AG04449 (cell line): ENCODE measurements at places on chromosomes 1 and 21.

DNA sequence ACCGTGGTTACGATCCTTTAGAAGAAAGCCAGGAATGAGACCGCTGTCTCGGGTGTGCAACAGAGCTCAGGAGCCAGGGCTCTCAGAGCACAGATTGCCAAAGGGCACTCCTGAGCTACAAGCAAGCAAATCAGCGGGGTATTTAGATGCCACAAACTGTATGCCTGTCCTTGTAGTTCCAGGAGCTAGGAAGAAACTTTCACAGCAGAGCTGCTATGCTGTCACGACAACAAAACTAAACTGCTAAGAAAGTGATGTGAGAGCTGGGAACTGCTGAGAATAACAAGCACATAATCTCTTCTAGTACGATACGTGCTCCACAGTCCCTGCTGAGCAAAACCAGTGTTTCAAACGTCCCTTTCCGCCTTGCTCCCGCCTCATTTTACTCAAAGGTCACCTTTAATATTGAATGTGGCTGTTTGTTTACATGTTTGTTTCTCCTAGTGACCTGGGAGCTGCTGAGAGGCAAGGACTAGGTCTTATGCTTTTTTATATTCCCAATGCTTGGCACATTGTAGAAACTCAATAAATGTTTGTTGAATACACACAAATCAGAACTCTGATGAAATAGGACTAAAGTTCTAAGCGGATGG lies 14.7 kb downstream of the GREM2 start:
- no peak for DNase-seq

DNA sequence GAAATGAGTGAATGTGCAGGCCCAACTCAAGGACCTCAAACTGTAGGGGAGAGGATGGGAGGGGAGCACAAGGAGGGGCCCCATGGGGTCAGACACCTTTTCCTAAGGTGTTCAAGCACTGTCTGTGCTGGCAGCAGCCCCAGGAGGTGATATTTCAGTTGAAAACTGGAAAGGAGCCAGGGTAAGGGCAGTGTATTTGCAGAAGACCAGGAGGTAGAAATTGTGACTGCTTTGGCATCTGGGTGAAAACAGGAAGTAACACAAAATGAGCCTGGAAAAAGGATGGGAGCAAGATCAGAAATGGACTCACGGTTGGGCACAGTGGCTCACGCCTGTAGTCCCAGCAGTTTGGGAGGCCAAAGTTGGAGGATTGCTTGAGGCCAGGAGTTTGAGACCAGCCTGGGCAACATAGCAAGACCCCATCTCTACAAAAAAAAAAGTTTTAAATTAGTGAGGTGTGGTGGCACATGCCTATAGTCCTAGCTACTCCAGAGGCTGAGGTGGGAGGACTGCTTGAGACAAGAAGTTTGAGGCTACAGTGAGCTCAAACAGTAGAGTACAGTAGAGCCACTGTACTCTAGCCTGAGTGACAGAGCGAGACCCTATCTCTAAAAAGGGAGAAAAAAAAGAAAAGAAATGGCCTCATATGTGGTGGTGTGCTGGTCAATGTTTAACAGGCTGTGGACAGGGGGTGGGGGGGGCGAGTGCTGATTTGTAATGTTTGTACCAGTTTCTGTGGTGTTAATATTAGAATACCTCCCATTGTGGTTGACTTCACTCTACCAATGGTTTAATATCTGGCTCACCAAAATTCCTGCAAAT lies 76.2 kb upstream of the ANGPTL1 start:
- no peak for DNase-seq

GRCh38 chr1:71687376-71687775 lies 595.0 kb downstream of the NEGR1 start:
- no peak for DNase-seq

- DNase-seq, result no peak
These were observed 113.0 kb upstream of the RGS1 start for GRCh38 chr1:192462616-192463015.

- no peak for DNase-seq
These were observed 337.0 kb upstream of the PTBP2 start for GRCh38 chr1:96384611-96385010.

- no peak for DNase-seq
These were observed 8.5 kb downstream of the EPHA2 start for GRCh38 chr1:16147156-16147926.

GRCh38 chr1:241642593-241642944 lies 2.4 kb upstream of the CHML start:
- no peak for DNase-seq

DNA sequence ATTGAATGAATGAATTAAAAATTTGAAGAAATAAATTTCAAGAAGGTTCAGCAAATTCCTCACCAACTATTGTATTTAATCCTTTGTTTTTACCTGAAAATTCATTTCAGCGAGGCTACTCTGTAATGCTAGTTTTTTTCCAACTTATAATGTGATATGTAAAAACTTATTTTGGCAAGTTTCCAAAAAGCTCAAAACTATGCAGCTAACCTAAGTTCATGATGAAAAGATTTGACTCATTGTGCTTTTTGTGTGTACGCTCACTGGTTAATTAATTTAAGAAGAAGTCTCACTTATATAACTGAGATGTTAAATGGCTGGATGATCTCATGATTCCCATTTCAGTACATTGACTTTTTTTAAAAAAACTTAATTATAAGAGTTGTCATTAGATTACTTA lies 196.0 kb upstream of the SAMSN1 start:
- no peak for DNase-seq

- DNase-seq, result no peak
These were observed 96.6 kb downstream of the ASTN1 start for GRCh38 chr1:177067752-177068410.

GRCh38 chr1:31714442-31715086 lies 10.7 kb upstream of the COL16A1 start:
- no peak for DNase-seq
